Stimulated activated CD8-positive, alpha-beta memory T cell treated with anti-CD3 and anti-CD28 coated beads, Interleukin-4, amount 100 ng/mL, for 4 hours (primary cell): ENCODE measurements at places on chromosomes 4 and X.

- no peak for DNase-seq
Observed at GRCh38 chr4:56314207-56314915, 72.9 kb downstream of the AASDH start.

DNA sequence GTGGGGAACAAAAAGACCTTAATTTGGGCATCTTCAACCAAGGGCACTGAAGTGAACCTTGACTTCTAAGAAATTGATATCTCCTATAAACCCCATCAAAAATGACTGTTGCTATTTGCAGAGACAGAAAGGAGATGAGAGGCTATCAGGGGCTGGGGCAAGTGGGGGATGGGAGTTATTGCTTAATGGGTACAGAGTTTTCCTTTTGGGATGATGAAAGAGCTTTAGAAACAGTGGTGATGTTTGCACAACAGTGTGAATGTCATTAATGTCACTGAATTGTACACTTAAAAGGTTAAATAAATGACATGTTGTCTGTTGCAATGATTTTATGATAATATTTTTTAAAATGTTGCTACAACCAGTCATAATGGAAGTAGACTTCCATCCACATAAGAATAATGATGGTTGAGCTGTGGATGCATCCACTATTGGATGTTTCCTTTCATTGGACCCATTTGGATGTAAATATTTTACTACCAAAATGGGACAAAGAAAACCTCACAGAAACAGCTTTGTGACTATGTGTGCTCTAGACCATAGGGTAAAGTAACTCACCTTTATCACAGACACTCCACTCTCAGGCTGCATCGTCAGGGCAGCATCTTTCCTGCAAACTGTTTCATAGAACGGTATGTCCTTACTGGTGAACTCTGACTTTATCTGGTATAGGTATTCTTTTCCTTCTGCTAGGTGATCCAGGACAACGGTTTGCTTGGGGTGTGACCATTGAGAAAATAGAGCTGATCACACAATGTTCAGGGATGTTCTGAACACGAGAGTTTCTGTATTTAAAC, 31.6 kb upstream of the FAM9A start:
- DNase-seq = no peak

DNA sequence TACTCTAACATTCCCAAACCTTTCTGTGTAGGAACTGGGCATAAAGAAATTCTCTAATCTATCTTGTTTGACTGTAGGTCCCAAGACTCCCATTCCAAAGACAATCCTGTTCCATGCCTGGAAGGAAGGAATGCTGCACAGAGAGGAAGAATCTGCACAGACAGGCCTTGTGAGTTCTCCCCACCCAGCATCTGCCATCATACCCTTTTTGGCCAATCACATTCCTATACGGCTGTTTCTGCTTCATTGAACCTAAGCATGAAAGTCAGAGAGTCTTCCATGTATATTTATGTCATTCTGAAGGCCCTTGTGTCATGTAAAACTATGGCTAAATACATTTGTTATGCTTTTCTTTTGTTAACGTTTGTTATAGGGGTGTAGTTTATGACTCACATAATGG, 667.7 kb upstream of the IGFBP7 start:
- DNase-seq = no peak

DNA sequence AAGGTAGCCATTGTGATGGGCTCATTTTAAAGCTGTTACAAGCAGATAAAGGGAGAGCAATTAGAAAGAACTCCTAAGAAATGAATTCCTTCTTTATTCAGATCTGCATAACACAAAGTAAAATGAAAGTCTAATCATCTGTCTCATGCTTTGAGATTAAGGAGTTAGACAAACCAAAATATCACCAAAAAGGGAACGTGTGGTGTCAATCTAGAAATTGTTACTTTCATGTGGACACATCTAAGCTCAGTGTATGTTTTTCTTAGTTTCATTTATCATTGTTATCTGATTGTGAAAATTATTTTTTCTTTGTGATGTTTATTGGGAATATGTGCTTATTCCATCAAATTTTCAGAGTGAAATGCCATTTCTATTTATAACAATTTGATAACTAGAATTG, 80.3 kb downstream of the BANK1 start:
- DNase-seq = no peak

DNA sequence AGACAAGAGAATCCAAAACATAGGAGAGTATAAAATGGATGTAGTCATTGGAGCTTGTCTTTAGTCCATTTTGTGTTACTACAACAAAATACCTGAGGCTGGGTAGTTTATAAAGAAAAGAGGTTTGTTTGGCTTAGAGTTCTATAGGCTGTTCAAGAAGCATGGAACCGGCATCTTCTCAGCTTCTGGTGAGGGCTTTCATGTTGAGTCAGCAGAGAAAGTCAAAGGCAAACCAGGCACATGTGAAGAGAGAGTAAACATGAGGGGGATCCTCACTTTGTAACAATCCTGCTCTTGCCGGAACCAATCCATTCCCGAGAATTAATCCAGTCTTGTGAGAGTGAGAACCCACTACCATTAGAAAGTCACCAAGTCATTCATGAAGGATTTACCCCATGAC, 8.1 kb upstream of the HCCS start:
- DNase-seq = no peak

DNA sequence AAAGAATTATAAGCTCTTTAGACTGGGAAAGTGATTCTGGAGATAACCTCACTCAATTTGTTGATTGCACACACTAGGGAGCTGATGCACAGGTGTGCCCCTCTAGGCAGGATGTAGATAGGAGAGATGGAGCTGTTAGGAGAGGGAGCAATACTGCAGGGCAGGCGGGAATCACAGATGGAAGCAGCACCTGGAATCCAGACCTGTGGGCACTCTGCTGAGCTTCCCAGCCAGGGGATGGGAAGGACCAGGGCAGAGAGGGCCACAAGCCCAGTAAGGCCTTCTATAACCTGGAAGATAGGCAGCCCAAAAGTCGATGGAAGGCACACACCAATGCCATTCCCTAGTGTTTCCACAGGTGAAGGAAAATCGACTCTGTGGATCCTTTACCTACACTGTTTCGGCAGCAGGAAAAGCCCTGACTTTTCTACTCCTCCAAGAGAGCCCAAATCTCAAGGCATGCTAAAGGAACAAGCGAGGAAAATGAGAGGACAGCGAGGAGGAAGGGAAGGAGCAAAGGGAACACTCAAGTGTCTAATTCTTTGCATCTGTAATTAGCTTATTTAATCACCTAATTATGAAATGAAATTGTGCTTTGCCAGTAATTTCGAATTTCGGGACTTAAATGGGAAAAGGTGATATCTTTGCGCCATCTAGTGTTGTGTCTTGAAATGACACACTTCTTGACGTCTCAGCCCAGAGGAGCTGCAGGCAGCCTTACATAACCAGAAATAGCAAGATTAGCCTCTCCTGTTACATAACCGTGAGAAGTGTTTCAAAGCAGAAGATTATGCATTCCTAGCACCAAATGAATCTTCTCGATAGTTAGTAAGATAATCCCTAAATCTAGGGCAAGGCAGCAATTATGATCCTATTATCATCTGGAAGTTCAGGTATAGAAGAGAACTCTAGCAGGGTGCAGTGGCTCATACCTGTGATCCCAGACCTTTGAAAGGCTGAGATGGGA, 31.0 kb upstream of the TLR3 start:
- no peak for DNase-seq

DNA sequence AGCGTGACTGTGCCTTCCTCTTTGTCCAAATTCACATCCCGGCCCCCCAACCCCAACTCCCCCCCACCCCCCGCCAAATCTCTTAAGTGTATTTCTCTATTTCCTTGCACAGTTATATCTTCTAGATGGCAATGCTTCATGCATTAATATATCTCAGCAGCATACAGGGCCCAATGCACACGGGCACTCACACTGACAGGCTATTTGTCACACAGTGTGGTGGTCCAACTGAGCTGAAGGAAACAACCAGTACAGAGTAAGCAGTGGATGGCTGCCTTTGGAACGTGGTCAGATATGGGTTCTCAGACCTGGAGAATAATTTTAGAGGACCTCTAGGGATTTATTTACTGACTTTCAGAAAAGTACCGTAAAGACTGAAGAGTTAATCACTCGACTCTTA, 681 bp downstream of the EXOC1 start:
- DNase-seq = no peak

DNA sequence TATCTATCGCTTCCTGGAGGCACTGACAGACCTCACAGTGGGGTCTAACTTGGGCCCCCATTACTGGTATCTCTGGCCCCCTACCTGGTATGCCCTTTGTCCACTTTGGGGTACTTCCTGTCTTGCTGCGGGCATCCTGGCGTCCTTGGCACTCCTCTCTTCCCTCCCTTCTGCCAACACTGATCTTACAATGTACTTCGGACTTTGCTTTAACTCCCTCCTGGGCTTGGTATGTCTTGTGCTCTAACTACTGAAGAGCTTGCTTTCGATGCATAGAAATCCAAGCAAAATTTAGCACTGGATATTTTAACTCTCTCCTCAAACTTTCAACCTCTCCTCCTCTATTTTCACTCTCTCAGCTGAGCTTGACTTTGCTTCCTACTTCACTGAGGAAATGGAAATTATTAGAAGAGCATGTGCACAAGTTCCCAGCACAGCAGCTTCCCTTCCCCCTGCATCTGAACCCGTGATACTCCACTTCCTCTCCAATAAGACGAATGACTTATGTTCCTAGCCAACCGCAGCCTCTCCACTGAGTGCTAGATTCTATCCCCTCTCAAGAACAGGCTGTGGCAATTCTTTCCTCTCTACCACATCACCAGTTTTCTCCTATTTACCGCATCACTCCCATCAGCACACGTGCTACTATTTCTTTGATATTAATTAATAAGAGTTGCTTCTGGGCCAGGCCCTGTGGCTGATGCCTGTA, 52.9 kb downstream of the SUPT20HL2 start:
- no peak for DNase-seq

GRCh38 chrX:138723301-138723700, 11.8 kb upstream of the FGF13 start:
- DNase-seq = no peak

DNA sequence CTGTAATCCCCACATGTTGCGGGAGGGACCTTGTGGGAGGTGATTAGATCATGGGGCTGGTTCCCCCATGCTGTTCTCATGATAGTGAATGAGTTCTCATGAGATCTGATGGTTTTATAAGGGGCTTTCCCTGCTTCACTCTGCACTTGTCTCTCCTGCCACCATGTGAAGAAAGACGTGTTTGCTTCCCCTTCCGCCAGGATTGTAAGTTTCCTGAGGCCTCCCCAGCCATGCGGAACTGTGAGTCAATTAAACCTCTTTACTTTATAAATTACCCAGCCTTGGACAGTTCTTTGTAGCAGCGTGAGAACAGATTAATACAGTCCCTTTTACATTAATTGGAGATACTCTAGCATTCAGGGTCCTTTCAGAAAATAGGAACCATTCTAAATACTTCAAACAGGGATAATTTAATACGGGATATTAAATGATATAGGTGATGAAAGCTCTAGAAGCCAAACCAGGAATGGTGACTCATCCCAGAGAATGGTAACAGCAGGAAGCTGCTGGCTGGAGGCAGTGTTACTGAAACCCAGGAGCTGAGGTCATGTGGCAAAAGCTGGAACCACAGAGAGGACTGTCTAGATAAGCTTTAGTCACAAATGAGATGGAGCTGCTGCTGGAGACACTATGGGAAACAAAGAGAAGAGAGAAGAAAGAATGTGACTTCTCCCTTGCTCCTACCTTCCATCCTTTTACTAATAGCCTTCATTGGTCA, 57.3 kb downstream of the GSTCD start:
- DNase-seq = no peak

- no peak for DNase-seq
Observed at GRCh38 chr4:85929961-85930665, 429.7 kb downstream of the MAPK10 start.

- no peak for DNase-seq
Observed at GRCh38 chr4:112182604-112183003, 37.4 kb downstream of the FAM241A start.

GRCh38 chr4:57214654-57215411, 104.6 kb upstream of the IGFBP7 start:
- no peak for DNase-seq
